Colonic mucosa (tissue), 4 donors: ENCODE measurements at places on chromosomes 1 and 21. TPM values are rescaled to one million over a fixed set of nuclear protein-coding genes. Genes with fewer than 3 reads are reported as not detected.

Gene USH2A
- not detected for total RNA-seq

GRCh38 chr1:198155253-198155652, 1.5 kb upstream of the NEK7 start:
- DNase-seq, result no peak

Gene AIRE
- 0.11 TPM for total RNA-seq

Gene LCE1B
- total RNA-seq, result not detected
